ENCODE measurements at places on chromosomes 1 and 21. TPM values are rescaled to one million over a fixed set of nuclear protein-coding genes. Genes with fewer than 3 reads are reported as not detected.

The HSD3B2 gene
- not detected for total RNA-seq

The GJB5 gene
- total RNA-seq: not detected

The MORN1 gene
- 9.4 TPM for total RNA-seq

The SIK1 gene
- 4.6 TPM for total RNA-seq

The CYP4A22 gene
- not detected for total RNA-seq

The SPOCD1 gene
- total RNA-seq: 0.18 TPM

The RNF186 gene
- total RNA-seq: not detected

The ZNF326 gene
- 26.4 TPM for total RNA-seq

The OLIG1 gene
- total RNA-seq: not detected

The OLFM3 gene
- total RNA-seq: not detected

The NPPA gene
- total RNA-seq: not detected

The CCDC17 gene
- total RNA-seq: 1.4 TPM

The AADACL3 gene
- total RNA-seq: not detected

The GNPAT gene
- 49.2 TPM for total RNA-seq

DNA sequence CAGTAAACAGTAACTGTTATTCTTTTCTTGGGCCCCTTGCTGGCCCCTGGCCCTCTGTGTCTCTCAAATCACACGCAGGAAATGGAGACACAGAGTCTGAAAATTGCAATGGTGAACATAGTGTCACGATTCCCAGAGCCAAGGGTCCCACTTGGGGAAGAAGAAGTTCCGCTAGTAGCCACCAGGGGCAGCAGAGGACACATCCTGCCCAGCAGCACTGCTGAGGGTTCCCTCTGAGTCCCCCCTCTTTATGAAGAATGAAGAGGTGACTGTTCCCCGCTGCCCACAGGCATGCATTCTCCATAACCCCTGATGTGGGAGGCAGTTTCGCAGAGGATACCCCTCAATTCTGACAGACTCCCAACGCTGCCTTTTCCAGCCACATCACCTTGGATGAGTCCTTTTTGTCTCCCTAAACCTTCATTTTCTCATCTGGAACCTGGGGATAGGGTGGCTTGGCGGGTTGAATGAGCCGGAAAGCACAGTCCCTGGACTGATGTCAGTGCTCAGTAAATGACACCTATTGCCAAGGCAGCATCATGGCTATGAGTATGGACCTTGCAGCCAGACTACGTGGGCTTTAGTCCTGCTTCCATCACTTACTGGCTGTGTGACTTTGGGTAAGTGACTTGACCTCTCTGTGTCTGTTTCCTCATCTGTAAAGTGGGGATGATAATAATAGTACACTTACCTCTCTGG, 238.0 kb upstream of the TMEM51 start:
- no peak for DNase-seq

DNA sequence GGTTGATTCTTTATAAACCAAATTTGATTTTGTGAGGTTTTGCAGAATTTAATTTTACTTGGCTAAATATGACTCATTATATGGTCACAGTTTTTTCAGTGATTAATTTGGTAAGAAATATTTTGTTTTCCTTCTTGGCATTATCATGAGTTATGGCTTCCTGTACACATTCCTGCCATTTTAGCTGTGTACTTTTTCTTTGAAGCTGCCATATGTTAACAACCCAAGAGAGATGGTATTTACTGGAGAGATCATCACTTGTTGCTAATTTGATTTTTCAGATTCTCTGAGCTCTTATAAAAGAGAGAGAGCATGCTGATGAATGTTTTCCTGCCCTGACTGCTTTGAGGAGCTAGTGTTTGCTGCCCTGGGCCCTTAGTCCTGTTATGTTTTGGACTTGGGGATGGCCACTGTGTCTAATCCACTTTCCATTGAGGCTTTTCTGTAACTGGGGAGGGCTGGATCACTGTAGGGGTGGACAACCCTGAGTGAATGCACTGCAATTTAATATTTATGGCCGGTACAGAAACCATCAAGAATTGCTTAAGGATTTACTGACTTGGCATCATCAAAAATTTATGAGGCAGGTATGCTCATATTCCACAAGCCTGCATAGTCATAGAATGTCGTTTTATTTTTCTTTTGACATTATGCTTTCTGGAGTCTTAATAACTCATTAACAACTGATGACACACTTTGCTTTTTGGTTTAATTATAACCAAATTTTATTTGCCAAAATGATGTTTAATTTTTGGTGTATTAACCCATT, 200.9 kb downstream of the DISC1 start:
- DNase-seq: no peak

GRCh38 chr1:11989669-11990068, 9.4 kb downstream of the MFN2 start:
- DNase-seq: no peak

DNA sequence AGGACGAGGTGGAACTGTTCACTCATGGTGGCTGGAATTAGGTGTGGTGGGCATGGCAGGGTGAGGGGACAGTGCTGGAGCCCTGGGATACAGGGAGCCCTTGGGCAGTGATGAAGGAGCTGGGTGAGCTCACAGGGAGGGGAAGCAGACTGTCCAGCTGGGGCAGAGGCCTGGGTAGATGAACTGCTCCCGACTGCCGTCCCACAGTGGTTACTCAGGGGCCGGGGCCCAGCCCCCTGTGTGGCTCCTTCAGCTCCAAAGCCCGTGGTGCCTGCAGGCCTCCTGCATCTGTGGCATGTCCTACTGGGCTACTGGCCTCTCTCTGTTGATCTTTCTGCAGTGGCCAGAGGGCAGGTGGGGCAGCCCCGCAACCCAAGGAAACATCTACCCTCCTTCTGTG, 661.1 kb downstream of the NPHP4 start:
- no peak for DNase-seq

- no peak for DNase-seq
These were observed 11.2 kb upstream of the SLAMF9 start for GRCh38 chr1:159965263-159965662.

- DNase-seq: no peak
These were observed 132.4 kb upstream of the TMEM51 start for GRCh38 chr1:15020943-15021745.

DNA sequence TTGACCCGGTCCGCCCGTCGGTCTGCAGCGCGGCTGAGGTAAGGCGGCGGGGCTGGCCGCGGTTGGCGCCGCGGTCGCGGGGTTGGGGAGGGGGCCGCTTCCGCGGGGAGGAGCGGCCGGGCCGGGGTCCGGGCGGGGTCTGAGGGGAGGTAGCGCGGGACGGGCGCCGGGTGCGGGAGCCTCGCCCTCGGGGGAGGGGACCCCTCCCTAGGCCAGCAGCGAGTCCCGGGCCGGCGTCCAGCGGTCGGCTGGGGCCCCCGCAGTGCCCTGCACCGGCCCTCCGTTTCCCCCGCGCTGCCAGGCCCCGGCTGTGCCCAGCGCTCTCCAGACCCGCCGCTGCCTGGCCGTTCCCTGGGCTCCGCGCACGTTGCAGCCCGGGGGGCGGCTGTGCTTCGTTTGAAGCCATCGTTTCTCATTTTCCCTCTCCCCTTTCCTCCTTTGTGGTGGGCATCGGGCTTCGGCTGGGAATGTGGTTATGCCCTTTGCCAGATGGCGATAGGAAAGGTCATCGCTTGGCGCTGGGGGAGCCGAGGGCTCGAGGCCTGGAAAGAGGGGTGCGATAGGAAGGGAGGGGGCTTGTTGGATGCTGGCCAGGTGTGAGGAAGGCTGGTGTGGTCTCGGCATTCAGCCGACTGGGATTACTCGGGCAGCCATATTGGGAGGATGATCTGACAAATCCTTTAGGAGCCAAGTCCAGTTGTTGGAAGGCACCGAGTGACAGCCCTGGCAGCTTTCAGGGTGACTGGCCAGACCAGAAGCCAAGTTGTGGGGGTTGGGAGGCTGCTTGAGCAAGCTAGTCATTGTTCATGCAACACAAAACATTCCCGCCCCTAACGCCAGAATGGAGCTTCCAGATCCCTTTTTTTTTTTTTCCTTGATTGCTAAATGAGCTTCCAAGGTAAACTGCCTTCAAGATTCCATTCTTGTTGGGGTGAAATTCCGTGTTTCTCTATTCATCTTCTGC, 753 bp downstream of the KIF1B start:
- DNase-seq: no peak

DNA sequence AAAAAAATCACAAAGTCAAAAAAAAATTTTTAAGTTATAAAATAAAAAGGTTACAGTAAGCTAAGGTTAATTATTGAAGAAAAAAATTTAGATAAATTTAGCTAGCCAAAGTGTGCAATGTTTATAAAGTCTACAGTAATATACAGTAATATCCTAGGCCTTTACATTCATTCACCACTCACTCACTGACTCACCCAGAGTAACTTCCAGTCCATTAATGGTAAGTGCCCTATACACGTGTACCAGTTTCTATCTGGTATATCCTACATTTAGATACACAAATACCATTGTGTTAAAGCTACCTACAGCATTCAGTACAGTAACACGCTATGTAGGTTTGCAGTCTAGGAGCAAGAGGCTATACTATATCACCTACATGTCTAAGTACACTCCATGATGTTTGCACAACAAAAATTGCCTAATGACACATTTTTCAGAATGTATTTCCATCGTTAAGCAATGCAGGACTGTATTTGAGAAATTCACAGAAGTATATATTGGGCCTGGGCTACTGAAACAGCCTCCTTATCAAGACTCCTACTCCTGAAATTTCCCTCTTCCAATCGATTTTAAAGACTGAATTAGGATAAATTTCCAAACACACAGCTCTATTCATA, 155.1 kb downstream of the COP1 start:
- no peak for DNase-seq

- DNase-seq: no peak
These were observed 39.5 kb upstream of the PTBP2 start for GRCh38 chr1:96682056-96682455.

- no peak for DNase-seq
These were observed 326.5 kb upstream of the SGIP1 start for GRCh38 chr1:66207484-66207883.

- no peak for DNase-seq
These were observed 6.8 kb upstream of the SLC22A15 start for GRCh38 chr1:115969509-115969908.

GRCh38 chr1:53288002-53288789, 39.7 kb downstream of the LRP8 start:
- no peak for DNase-seq

- no peak for DNase-seq
These were observed 86.7 kb downstream of the PTPN14 start for GRCh38 chr1:214464445-214465287.

DNA sequence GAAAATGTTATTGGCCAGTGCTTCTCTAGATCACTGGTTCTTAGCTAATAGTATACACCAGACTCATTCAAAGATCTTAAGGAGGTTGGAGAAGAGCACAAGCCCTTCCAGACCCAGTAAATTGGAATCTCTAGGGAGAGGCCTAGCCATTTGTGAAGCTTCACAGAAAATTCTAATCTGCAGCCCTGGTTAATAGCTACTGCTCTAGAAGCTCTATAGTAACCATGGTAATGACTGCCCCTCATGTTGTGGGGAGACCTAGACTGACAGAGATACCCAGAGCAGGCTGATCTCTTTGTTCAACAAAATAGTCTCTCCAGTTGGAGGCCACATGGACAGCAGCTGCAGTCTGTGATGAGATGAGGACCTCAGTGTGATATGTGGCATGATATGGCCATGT, 31.7 kb downstream of the ARID1A start:
- DNase-seq: no peak

- no peak for DNase-seq
These were observed 16.8 kb downstream of the SLC19A2 start for GRCh38 chr1:169468982-169469381.

DNA sequence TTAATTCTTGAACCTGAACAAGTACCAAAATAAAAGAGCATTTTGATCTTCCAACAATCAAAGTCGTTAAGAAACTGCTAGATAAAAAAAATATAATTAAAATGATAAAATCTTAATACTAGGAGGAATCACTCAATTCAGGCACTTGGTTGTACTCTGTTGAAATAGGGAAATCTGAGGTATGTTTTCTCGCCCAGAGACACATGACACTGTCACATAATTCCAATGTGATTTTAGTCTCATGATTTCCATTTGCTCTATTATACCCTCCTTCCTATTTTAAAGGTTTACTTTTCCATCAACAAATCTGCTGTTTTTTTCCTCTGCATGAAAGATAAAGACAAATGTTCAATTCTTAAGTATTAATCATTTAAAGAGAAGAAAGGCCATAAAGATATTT, 97.6 kb downstream of the ZZZ3 start:
- no peak for DNase-seq

- no peak for DNase-seq
These were observed 44.0 kb upstream of the TARDBP start for GRCh38 chr1:10968411-10968826.

DNA sequence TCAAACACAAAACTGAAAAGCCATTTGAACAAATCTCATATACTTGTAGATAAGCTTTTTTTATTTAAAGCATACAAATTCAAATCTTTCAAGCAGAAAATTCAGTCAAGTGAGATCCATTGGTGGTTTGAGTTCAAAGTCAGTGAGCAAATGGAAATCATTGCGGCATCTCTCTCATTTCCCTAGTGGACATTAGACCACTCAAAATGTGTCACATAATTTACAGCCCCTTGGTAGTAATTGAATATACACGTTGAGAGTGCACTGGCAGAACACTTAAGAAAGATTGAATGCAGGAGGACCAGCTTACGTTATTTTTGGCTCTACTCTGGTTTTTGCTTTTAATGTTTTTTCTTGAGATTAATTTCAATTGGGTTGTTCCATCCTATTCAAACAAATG, 633.7 kb downstream of the USP25 start:
- no peak for DNase-seq

GRCh38 chr1:117809764-117810163, 119.7 kb downstream of the GDAP2 start:
- no peak for DNase-seq

- no peak for DNase-seq
These were observed at the start of gene TMEM54 for GRCh38 chr1:32900956-32901822. Gene TMEM54, minus strand, starts transcription at chr1:32901389. Its CDS starts 151 bp downstream, at chr1:32901238.

DNA sequence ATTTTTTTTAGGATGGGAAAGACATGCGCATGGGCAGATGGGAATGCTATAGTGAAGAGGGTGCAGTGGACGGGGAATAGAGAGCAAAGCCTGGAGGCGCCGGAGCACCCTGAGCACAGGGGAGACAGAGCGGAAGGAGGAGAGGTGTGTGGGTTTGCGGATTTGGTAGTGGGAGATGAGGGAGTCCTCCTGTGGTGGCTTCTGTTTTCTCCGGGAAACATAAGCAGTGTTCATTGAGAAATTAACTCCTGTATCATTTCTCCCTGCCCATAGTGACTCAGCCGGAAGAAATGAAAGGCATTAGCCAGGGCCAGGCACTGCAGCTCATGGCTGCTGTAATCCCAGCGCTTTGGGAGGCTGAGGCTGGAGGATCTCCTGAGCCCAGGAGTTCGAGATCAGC, 4.7 kb upstream of the PTPRF start:
- no peak for DNase-seq

DNA sequence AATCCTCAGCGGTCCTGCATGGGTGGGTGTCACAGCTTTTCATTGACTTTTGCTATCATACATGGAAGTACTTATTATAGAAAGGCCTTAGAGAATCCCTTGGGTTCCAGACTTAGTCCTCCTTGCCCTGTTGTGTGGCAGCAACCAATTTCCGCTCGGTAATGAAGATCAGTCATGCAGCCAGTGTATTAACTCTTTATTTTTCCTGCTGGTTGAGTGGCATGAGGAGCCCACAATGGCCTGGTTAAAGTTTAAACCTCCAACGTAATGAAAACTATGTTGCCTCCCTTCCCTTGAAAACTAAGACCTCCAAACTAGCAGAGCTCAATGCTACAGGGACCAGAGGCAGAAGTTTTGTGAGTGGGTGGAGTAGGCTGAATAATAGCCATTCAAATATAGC, 20.0 kb downstream of the CITED4 start:
- no peak for DNase-seq

Data from CD8-positive, alpha-beta memory T cell (primary cell).